ENCODE measurements at places on chromosomes 7 and 10. TPM values are rescaled to one million over a fixed set of nuclear protein-coding genes. Genes with fewer than 3 reads are reported as not detected.

Gene SPDYE3
- total RNA-seq, result not detected

Gene LIPN
- total RNA-seq, result not detected

- H3K4me3 ChIP-seq, result no peak overlapping the region
- no peak overlapping the region for H3K27ac ChIP-seq
- no peaks in the 10 kb centered on the region for H3K27me3 ChIP-seq
- H3K36me3 ChIP-seq, result peaks cover 12% of the 10 kb centered on the region
These were observed 78.7 kb downstream of the CLEC2L start for GRCh38 chr7:139602143-139602722.

GRCh38 chr10:75910032-75910431, 478.6 kb downstream of the LRMDA start:
- no peaks in the 10 kb centered on the region for H3K36me3 ChIP-seq
- no peak for DNase-seq
- no peaks in the 10 kb centered on the region for H3K27me3 ChIP-seq
- H3K27ac ChIP-seq, result no peak overlapping the region
- no peak overlapping the region for H3K4me3 ChIP-seq

DNA sequence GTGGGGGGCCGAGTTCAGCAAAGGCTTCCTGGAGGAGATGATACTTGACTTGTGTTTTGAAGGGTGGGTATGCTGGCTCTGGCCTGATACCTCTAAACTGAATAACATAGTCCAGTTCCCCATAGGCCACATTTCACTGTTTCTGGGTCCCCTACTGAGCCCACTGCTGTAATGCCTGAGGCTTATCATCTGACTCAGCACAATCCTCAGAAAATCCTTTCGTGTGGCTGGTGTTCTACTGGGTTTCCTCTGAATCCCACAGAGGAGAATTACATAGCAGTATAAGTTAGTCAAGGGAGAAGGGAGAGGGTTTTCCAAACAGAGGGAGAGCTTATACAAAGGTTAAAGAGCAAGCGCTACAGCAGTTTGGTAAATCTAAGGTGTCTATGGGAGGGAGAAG, 2.8 kb upstream of the R3HCC1L start:
- H3K4me1 ChIP-seq, result peaks cover 27% of the 10 kb centered on the region
- H3K27me3 ChIP-seq, result peaks cover 6% of the 10 kb centered on the region
- no peak overlapping the region for H3K4me3 ChIP-seq
- peaks cover 21% of the 10 kb centered on the region for H3K36me3 ChIP-seq
- no peak overlapping the region for H3K27ac ChIP-seq
- no peak for DNase-seq
